Ovary (tissue), 10 donors: ENCODE measurements at places on chromosomes 16 and 17.
A peak's percentile ranks its signal among the peaks of the same experiment; 100 is the strongest.

DNA sequence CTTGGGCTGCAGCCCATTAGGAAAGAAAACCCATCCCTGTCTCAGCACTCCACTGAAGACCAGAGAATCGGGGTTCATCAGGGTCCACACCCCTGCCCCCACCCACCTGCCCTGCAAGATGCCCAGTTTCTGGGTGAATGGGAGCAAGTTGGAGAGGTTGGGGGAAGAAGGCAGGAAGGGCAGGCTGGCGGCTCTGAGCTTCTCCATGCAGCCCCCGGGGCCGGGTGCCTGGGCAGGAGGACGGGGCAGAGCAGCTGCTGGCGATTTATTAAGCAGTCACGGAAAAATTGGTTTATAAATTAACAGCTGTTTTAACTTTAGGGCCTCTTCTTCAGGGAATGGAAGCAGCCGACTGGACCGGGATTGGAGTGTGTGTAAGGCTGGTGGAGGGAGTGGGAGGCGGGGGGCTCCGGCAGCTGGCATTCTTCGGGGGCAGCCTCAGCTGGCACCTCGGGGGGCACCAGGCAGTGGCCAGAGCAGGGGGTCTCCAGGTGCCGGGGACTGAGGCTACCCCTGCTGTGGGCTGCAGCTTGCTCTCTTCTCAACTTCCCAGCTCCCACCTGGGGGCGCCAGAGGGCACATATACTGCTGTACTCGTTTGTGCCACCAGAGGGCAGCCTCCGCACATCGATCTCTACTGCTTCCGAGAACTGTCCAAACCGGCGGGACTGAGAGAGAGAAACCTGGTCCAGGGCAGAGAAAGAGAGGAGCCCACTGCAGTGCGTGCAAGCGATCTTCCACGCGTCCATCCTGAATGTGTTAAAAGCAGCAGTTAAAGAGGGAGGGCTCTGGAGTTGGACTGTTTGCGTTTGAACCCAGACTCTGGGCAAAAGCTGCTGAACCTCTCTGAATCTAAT is 5.0 kb upstream of the PPP1R1B start:
- H3K4me1 ChIP-seq, result peaks cover 4% of the 10 kb centered on the region
- no peaks in the 10 kb centered on the region for H3K27me3 ChIP-seq
- H3K27ac ChIP-seq, result no peak overlapping the region
- no peaks in the 10 kb centered on the region for H3K36me3 ChIP-seq
- DNase-seq, result peak; percentile 94

GRCh38 chr16:24188751-24189318 is 67.3 kb upstream of the CACNG3 start:
- no peak for DNase-seq
- no peak overlapping the region for H3K4me3 ChIP-seq
- no peaks in the 10 kb centered on the region for H3K36me3 ChIP-seq
- no peaks in the 10 kb centered on the region for H3K4me1 ChIP-seq
- no peak overlapping the region for H3K27ac ChIP-seq

- H3K4me1 ChIP-seq, result peaks cover 1% of the 10 kb centered on the region
- H3K27me3 ChIP-seq, result no peaks in the 10 kb centered on the region
- H3K27ac ChIP-seq, result no peak overlapping the region
- H3K4me3 ChIP-seq, result no peak overlapping the region
- no peaks in the 10 kb centered on the region for H3K36me3 ChIP-seq
- DNase-seq, result no peak
Observed at GRCh38 chr17:37360632-37361031, 15.2 kb upstream of the C17orf78 start.

- H3K27ac ChIP-seq, result no peak within 1 kb of the TSS
- H3K36me3 ChIP-seq, result no peaks in the 10 kb centered on the region
- H3K27me3 ChIP-seq, result no peaks in the 10 kb centered on the region
Observed at GRCh38 chr17:52158450-52159042, at the start of gene CA10. CA10 (minus strand) TSS chr17:52158714.

DNA sequence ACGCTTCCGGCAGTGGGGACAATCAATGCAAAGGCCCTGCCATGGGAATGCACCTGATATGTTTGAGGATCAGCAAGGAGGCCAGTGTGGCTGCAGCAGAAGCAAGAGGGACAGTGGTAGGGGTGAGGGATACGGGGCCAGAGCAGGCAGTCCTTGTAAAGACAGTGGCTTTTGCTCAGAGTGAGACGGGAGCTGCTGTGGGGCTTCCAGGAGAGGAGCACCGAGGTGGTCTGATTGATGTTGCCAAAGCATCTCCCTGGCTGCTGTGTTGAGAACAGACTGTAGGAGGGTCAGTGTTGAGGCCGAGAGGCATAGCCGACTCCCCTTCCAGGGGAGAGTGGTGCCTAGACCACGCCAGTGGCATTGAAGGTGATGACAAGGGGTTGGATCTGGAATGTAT is 11.4 kb upstream of the SPNS2 start:
- no peaks in the 10 kb centered on the region for H3K4me1 ChIP-seq
- H3K4me3 ChIP-seq, result no peak overlapping the region
- no peak overlapping the region for H3K27ac ChIP-seq
